ENCODE measurements at places on chromosomes 4 and X. TPM values are rescaled to one million over a fixed set of nuclear protein-coding genes. Genes with fewer than 3 reads are reported as not detected.

DNA sequence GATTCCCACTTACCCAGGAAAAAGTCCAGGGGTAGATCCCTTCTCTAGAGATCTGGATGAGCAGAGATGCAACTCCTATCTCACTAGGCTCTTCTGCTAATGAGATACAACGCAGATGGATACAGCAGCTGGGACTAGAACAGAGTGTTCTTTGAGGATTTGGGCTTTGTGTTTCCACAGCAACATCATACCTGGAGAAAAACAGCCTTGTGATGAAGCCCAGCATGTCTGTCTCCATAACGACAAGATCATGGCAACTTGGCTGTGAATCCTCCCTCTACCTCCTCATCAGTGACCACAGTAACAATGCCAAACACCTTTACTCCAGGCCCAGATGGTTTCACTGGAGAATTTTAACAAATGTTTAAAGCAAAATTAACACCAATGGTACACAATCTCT lies 80.1 kb downstream of the RCHY1 start:
- DNase-seq: no peak

DNA sequence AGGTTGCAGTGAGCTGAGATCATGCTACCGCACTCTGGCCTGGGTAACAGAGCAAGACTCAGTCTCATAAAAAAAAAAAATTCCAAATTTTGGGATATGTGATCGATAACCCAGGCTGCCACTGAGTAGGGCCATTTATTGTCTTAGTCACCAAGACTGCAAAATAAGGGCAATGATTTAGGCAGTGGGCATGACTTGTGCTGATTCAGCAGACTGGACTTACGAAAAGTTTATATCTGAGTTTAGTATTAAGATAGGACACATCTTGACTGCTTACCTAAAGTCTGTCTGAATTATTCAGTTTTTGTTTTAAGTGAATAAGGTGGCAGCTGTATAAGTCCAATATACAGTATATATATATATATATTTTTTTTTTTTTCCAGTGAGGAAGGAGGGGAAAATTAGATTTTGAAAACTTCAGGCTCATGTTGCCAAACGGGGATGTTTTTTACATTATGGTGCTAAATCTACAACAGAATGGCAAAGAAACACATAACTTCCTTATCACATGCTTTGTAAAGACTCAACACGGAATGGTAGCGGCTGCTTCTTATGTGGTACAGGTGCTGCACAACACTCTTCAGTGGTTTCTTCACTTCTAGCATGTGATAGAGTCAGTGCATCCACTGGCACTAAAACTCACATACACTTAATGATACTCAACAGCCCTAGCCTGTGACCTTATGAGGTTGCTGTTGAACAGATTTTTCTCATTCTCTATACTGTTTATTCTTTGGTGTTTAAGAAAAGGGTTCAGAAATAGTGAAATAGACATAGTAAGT lies 6.5 kb downstream of the TEX13D start:
- no peak for DNase-seq

DNA sequence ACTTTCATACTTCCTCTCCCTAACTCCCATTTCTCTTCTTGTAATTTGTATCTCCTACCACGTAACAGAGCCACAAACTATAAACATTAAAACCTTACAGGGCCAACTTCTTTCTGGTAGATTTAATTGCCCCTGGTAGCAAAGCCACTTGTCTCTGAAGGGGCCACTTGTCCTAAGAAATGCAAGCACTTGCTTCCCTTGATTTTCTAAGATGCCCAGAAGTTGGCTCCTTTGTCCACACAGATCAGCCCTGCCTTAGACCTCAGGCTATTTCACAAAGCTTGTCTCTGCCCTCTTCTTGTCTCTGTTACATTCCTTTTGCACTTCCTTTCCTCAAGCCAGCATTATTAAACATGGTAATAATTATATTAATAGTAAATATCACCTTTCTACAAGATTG lies 80.6 kb upstream of the CXXC4 start:
- no peak for DNase-seq

DNA sequence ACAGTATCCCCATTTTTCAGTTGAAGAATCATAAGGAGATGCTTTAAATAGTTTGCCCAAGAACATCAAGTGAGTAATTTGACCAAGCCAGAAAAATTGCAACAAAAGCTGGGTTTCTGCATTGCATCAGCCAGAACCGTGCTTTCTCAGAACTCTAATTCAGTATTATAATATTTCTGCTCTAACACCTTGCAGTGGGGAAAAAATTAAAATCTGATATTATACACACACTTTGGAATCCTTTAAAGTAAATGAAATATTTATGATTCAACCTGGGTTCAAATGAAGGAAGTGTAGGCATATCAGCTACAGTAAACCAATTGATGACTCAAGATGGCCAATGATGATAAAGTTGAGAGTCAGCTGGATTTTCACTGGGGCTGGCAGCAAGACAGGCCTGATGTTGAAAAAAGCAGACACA lies 387.6 kb upstream of the ZFP42 start:
- no peak for DNase-seq

DNA sequence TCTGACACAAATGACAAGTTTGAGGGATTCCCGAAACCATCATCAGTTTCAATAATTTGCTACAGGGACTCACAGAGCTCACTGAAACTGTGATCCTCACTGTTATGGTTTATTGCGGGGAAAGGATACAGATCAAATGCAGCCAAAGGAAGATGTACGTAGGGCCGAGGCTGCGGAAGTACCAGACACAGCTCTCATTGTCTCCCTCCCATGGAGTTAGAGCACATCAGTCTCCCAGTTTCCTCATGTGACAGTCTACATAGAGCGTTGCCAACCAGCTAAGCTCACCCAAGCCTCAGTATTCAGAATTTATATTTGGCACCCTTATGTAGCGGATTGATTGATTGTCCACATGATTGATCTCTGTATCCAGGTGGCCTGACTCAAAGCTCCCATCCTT lies 137.8 kb upstream of the TENM3 start:
- no peak for DNase-seq

DNA sequence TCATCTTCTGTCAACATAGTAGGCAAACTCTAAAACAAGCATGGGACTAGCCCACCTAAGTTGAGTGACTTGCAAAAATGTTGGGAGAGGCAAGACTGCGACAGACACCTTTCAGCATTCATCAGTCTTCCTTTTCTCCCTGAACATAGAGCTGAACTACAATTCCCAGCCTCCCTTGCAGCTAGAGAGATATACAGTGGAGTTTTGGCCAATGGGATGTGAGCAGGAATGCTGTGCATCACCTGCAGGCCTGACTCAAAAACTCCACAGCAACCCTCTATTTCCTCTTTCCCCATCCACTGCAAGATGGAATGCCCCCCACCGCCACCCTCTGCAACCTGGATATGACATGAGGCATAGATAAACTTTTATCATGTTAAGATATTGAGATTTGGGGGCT lies 66.5 kb downstream of the PDHA1 start:
- DNase-seq: no peak

DNA sequence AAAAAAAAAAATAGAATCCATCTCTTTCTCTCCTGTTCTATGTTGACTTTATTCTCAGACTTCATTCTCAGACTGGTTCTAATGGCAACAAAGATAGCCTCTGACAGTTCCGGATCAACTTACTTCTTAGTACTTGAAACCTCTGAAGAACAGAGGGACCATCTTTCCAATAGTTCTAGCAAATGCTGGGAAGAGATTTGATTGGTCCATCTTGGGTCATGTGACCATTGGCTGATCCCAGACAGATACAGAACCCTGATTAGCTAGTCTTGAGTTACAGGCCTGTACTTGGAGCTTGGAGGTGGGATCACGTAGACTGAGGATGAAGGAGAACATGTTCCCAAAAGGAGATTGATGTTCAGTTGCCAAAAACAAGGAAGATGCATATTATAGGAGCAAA lies 66.9 kb upstream of the STIM2 start:
- no peak for DNase-seq

GRCh38 chr4:39657465-39657864 lies 18.8 kb upstream of the SMIM14 start:
- no peak for DNase-seq

DNA sequence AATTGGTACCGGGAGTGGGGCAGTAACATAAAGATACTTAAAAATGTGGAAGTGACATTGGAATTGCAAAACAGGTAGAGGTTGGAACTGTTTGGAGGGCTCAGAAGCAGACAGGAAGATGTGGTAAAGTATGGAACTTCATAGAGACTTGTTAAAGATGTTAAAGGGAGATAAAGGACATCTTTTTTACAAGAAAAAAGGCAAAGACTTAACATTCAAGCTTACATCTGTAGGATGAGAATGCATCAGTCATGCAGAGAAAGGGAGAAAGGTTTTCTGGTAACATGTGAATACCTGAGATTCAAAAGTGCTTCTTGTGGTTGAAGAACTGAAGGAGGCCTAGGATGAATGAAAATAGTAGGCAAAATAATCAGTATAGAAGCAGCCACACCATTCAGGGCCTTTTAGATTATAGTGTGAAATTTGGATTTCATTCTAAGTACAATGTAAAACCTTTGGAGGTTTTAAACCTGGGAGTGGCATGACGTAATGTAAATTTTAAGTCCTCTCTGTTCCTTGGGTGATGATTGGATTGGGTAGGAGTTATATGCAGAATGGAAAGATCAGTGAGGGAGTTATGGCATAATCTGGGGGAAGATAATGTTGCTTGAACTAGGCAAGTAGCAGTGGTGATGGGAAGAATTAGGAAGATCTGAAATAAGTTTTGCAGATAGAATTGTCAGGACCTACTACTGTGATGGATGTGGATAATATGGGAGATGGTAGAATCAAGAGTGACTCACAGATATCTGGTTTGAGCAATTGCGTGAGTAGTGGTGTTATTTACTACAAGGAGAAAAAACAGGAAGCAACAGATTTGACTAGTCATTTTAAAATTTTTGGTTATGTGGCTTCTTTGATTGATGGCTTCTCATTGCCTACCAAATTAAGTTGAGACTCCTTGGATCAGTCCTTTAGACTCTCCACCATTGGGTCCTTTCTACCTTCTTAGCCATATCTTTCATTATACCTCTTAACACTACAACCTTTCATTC lies 138.7 kb downstream of the VSIG4 start:
- DNase-seq: no peak

GRCh38 chr4:56231410-56231809 lies 155.9 kb downstream of the AASDH start:
- no peak for DNase-seq

HERC5 gene
- 5.4 TPM for total RNA-seq

ADH1C gene
- total RNA-seq: 25.3 TPM

SMIM10L2A gene
- 1.5 TPM for total RNA-seq

IL1RAPL1 gene
- total RNA-seq: not detected

GEMIN8 gene
- 16.5 TPM for total RNA-seq

P2RY4 gene
- not detected for total RNA-seq

MAMLD1 gene
- 3.2 TPM for total RNA-seq

NAP1L3 gene
- total RNA-seq: 3.2 TPM

CNKSR2 gene
- 4.2 TPM for total RNA-seq

HMX1 gene
- not detected for total RNA-seq
